ENCODE measurements at places on chromosomes 13 and 19.
A peak's percentile ranks its signal among the peaks of the same experiment; 100 is the strongest.

DNA sequence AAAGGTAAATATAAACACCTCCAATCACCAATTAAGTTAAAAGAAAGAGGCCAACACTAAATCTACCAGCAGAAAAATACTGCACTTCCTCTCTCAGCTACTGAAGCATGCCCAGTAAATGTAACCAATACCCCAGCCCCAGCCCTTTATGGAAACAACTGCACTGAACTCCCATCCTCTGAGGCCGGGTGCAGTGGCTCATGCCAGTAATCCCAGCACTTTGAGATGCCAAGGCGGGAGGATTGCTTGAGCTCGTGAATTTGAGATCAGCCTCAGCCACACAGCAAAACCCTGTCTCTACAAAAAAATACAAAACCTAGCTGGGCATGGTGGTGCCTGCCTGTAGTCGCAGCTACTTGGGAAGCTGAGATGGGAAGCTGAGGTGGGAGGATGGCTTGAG lies 221.6 kb upstream of the SOX21 start:
- DNase-seq: no peak

GRCh38 chr13:98141509-98142379 lies 1.1 kb upstream of the FARP1 start:
- DNase-seq: no peak

DNA sequence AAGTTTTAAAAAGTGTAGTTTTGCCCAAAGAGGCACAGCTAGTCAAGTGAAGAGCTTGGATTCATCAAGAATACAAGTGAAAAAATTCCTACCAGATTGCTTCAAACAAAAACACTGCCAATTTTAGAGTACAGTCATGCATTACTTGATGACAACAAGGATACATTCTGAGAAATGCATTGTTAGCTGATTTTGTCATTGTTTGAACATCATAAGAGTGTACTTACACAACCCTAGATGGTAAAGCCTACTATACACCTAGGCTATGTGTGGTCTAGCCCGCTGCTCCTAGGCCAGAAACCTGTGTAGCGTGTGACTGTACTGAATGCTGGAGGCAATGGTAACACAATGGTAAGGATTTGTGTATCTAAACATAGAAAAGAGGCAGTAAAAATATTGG lies 41.1 kb downstream of the TMTC4 start:
- DNase-seq: no peak

DNA sequence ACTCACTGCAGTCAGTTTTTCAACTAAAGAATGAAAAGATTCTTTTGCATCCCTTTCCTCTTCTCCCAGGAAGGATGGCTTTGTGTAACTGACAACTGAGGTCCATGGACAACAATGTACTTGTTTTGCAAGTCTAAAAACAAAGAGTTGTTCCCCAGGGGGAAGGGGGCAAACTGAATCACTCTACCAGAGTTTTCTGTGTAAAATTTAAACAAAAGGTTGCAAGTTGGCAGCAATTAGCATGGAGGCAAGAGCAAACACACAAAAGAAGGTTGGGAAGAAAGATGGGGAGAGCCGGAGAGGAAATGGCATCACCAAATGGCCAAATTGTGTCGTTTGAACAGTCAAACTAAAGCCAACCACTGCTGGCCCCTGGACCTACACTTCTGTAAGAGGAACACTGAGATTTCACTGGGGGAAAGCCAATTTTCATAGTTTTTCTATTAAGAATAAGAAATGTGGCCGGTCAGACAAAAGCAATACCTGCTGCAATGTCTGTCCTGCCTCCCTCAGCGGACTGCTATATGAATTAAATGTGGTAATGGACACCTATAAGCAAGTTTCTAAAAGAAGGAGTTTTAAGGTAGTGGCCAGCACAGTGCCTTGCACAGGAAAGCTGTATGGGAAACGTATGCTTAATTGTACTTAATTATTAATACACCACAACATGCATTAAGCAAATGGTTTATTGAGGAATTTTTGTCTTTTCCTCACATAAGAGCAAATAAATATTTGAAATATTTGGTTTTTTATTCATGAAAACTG lies 16.1 kb upstream of the SACS start:
- no peak for DNase-seq

DNA sequence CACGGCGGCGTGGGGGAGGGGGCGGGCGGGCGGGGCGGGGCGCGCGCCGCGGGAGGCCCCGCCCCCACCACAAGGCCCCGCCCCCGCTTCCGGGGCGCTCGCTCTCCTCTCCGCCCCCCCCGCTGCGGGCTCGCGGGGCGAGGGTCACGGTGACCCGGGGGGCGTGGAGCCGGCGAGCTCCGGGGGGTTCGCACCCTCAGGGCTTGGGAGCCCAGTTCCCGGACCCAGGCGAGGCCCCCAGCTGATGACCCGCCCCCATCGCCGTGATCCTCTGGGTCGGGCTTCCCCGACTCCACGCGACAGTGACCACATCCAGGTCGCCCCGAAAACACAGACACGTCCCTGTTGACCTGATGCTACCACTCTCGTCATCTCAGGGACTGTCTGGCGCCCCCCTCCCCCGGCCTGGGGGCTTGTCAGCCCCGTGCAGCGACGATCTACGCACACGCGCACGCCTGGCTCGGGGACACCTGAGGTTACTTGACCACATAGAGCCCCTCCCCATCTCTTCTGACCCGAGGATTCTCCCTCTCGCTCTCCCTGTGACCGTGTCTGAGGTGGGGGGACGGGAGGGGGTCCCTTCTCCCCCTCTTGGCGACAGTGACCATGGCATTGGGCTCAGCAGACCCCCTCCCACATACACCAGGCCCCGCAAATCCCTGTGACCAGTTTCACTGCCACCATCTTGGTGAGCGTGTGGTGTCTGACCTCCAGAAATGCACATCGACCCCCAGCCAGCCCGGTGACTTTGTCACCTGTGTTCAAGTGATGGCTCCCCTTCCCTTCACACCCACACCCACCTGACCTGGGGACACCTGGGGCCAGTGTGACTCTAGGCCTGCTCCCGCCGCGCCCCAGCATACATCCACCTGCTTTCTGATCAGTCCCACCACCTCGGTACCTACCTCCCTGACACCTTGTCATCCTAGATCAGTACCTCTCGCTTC lies 670 bp downstream of the MAP2K7 start:
- DNase-seq: no peak

- DNase-seq: no peak
Observed at GRCh38 chr19:4473763-4474513, 1.8 kb downstream of the HDGFL2 start.

DNA sequence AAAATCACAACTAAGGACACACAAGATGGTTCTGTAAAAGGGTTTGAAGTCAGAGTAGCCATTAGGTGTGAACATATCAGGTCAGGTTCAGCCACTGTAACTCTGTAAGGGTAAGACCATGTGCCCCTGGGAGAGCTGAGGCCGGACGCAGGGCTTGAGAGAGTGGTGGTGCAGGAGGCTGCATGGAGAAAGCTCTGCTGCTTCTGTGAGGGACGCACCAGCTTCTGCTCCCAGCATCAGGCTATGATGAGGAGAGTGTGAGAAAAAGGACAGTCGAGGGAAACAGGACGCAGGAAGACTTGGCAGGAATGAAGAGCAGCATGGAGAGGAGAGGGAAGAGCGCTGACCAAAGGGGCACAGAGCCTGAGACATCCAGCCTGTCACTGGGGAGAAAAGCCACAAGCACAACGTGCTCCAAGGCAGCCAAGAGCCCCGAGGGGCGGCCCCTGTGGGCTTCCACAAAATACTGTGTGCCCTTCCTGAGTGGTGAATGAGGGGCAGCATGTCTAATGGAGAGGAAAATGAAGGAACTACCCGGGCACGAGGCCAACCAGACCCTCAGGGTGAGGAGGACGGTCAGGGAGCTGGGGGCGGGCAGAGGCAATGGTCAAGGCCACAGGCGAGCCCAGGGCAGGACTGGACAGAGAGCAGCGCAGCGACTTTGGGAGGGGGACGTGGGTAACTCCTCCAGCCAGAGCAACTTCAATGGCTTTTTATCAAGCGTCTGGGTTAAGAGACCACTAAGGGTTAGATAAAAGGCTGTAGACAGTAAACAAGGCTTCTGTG lies 107.7 kb downstream of the COL4A1 start:
- DNase-seq: no peak

DNA sequence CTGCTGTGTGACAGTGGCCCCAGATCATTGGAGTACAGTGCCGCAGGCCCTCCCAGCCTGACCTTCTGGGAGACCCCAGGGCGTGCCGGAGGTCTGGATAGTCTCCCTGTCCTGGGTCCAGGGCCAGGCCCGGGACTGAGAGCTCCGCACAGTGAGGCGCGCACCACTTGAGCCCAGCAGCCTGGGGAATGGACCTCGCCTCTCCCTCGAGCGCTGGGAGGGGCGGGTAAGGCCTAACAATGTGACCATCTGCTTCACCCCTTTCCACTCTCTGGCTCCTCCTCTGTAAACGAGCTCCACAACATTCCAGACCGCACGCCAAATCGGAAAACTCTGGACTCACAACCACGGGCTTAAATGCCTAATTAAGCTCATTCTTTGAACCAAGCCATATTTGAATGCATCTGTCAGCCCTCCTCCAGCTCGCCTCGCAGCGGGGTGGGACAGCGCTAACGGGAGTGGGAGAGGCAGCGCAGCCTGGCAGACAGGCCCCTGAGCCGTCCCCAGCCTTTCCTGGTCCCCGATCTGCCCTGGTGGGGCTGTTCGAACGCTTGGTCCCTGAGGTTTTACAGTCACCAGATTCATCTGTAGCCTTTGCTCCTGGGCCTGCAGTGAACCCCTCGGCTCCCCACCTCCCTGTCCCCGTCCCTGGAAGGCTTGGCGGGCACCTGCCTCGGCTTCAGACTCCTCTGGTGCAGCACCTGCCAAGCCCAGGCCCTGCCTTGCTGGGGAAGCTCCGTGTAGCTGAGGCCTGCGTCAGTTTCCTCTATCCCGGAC lies 120.7 kb upstream of the VSTM2B start:
- DNase-seq: no peak

- DNase-seq: no peak
Observed at GRCh38 chr19:19067276-19068072, 3.7 kb downstream of the SLC25A42 start.

DNA sequence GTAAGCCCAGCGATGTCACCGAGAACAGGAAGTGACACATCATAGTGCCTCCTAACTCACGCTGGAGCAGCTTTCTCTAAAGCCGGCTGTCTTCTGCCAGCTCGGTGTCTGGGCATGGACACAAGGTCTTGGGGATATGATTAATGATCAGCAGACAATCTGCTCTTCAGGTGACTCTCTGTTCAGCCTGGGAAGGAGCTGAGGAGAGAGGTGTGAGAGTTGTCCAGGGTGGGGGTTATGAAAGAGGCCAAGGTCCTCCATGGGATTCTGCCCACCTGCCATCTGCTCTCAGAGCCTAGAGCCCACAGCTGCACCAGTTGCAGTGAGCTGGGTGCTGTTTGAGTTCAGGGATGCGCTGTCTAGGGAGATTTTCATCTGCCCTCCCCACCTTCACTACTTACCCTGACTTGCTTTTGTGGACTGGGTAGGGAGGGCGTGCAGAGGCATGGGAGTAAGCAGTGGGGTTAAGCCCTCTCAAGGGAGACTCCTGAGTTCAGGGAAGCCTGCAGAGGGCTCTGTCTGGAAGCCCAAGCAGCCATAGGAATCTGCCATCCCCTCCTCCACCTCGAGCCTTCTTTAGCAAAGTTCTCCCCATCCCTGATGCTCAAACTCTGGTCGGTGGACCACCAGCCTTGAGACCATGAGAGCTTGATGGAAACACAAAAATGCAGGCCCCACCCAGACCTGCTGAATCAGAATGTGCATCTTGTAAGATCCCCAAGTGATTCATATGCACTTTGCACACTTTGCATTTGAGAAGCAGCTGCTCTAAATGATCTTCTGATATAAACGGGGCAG lies 539.7 kb downstream of the RFC3 start:
- DNase-seq: no peak

- DNase-seq: no peak
Observed at GRCh38 chr13:67117010-67117550, 113.1 kb downstream of the PCDH9 start.

- no peak for DNase-seq
Observed at GRCh38 chr13:64248371-64249065, 2832.9 kb upstream of the PCDH20 start.

- no peak for DNase-seq
Observed at GRCh38 chr13:26855921-26856320, 95.3 kb upstream of the GPR12 start.

GRCh38 chr13:76825430-76825829 lies 60.8 kb downstream of the KCTD12 start:
- DNase-seq: no peak

- DNase-seq: no peak
Observed at GRCh38 chr13:32092496-32092895, 60.9 kb downstream of the FRY start.

- DNase-seq: peak; percentile 64
Observed at GRCh38 chr19:19627621-19628500, at the start of gene LPAR2. Gene LPAR2, minus strand, starts transcription at chr19:19628220. Its CDS starts 945 bp downstream, at chr19:19627275.
